ENCODE measurements at places on chromosomes 6 and 20.
A peak's percentile ranks its signal among the peaks of the same experiment; 100 is the strongest.

GRCh38 chr6:43875849-43876572 lies 106.0 kb downstream of the VEGFA start:
- no peak for DNase-seq

DNA sequence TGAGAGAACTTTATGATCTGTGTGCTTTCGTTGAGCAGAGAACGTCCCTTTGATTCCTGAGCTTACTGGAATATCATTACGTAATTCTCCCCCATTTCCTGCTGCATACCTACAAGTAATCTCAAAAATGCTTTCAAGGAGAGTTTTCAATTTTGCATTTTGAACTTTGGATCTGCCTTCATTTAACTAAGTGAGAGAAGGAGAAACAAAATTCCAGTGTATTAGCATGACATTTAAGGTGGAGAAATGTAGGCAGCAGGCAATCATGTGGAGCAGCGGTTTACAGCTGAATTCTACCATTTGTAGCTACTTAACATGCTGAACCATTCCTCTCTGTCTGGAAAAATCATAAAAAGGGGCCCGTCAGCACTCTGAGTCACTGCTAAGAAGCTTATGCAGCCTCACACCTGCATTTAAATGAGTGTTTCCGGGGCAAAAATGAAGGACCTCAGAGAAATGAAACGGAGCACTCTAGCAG lies 451.5 kb downstream of the PLCB1 start:
- no peak for DNase-seq

DNA sequence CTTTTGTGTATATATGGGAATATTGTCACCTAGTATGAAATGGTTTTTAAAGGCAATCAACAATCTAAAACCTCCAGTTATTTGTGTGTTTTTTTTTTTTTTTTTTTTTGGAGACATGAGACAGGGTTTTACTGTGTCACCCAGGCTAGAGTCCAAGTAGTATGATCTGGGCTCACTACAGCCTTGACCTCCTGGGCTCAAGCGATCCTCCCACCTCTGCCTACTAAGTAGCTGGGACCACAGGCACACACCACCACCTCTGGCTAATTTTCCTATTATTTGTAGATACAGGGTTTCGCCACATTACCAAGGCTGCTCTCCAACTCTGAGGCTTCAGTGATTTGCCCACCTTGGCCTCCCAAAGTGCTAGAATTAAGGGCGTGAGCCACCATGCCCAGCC lies 349.9 kb downstream of the UTRN start:
- DNase-seq = no peak

DNA sequence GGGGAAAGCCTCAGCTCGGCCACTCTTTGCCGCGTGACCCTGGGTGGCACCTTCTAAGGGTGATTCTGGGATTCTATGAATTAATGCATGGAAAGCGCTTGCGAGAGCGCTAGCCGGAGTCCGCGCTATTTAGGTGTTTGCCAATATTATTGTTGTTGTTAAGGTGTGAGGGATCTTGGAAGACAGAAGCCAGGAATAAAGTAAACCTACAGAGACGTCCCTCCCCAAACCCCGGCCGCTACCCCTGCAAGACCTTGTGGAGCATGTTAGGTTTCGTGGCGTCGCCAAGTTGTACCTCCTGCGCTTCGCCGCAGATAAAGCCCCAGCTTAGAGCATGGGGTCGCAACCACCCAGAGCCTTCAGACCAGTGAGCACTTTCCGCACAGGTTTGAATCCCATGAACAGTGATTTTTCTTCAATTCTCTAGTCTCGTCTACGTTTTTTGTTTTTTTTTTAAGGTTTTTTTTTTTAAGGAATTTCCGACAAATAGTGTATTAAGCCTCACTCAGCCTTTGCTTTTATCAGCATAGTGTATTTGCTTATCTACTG lies 16.9 kb upstream of the ZSCAN9 start:
- DNase-seq = no peak

DNA sequence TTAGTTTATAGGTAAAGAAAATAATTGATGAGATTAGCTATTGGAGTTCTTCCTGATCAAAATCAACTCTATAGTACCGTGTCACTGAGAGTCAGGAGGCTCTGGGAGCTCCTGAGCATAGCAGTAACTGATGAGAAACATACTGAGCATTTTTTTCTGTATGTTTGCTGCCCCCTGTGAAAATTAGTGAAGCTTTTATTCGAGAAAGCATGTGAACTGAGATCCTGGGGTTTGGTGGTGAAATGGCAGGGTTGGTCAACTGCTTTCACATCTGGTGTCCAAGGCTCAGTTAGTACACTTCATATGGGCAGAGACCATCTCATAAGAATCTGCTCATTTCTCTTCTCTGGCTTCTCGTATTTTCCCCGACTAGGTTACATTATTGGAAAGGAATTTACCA lies 4.1 kb upstream of the ABT1 start:
- DNase-seq = no peak

- DNase-seq = peak; percentile 40
Measured at GRCh38 chr20:56788671-56789610, 159.8 kb downstream of the TFAP2C start.

- no peak for DNase-seq
Measured at GRCh38 chr20:16004108-16004854, 569.0 kb downstream of the KIF16B start.

- DNase-seq = no peak
Measured at GRCh38 chr6:2165286-2165685, 80.1 kb downstream of the GMDS start.

GRCh38 chr6:134721060-134721405 lies 228.9 kb downstream of the ALDH8A1 start:
- DNase-seq = no peak

DNA sequence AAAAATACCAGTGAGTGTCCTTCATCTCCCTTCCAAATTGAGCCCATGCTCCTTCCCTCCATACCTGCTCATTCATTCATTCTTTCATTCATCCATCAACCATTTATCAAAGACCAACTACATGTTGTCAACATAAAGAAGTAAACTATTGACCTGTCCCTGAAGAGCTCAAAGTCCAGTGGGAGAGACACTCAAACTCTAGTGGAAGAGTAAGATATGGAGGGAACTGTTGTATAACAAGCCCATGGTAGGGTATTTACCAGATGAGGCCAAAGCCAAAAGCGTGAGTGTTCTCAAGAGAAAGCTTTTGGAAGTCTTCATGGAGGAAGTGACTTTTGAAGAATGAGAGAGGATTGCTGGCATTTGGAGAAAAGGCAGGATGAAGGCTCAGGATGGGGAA lies 163.4 kb upstream of the SPACA1 start:
- DNase-seq = no peak

GRCh38 chr6:48904809-48905208 lies 558.2 kb downstream of the MMUT start:
- DNase-seq = no peak

DNA sequence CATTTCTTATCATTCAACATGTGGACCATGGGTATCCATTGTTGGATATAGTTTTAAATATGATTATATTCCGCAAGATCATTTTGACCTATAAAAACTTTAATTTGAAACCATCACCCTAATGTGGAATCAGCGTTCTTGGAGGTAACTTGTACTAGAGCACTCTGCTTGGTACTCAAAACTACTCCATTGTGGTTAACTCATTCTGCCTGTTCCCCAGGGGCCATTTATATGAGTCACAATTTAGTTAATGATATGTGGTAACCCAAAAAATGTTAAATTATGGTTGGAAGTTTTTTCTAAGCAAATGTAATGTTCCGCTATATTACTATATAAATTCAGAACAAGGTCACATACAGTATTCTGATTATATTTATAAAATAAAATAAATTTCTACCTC lies 109.3 kb downstream of the TRDN start:
- peak; percentile 4 for DNase-seq

DNA sequence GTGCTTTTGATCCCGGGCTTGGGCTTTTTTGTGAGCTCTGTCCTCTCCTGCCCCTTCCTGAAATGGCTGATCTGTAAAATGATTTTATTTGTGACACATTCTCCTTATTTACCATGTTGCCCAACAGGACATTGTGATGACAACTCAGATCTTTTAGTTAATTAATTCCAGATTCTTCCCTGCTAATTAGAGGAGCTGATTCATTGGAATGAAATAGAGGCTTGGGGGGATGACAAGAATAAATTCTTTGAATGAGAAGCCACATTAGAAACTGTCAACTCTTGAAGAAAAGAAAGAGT lies 26.1 kb upstream of the GABRR1 start:
- no peak for DNase-seq

DNA sequence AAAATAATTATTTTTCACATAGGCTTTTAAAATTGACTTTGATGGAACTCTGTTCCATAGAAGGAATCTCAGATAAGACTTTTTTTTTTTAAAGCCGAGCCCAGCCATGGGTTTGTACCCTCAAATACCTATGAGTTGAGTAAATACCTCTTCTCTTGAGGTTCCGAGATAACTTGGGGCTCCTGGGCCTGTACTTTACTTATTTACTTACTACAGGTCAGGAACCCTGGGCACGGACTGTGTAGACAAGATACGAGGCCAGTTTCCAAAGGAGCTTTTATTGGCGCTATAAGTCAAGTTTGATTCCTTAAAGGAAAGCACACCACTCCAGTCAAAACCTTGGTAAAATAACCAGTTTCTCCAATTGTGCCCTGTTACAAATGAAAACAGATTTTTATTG lies 7.5 kb downstream of the AFG1L start:
- peak; percentile 70 for DNase-seq

GRCh38 chr20:40326784-40327183 lies 362.3 kb downstream of the MAFB start:
- no peak for DNase-seq

- DNase-seq = no peak
Measured at GRCh38 chr6:35441642-35442041, 10.5 kb upstream of the FANCE start.

GRCh38 chr20:38779247-38780097 lies 26.0 kb upstream of the PPP1R16B start:
- no peak for DNase-seq

DNA sequence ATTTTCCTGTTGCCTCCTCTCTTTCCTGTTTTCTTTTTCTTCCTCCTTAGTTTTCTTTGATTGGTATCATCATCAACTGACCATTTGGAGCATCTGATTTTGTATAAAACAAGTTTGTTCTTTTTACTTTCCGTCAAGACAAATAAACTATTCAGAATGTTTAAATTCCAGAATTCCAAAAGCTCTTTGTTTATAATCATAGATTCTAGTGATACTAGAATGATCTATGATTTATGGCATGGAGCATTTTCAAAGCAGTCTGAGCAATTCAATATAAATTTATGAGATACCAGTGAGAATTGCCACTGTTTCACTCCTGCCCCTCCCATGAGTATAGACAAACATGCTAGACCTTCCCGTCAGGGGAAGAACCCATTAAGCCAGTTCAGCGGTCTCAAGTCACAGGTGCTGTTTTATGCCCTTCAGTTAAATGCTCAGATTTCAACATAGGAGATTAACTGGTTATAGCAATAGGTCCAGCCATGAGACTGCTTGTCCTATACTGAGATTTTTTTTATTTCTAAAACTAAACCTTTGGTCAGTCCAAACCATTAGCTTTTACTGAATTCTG lies 60.7 kb downstream of the GRIK2 start:
- no peak for DNase-seq

DNA sequence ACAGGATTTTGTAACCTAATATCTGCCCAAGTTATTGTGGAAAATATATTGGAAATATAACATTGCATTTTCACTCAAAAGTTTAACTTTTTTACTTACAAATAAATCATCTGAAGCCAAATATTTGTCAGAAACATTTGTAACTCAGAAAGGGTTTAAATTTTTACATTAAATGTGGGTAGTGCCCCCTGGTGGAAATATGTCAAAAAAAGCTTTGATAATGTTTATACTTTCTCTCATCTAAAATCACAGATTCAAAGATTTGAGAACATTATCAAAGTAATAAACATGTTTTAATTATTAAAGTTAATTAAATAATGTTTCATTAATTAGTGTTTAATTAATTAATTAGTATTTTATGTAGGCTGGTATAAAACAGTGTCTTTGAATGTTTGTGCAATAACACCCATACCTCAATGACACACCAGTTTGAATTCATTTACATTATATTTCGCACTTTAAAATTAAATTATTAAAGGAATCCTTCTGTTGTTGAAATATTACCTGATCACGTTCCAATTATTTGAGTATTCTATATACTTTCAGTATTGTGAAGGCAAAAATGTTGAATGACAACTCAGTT lies 320.1 kb upstream of the FKBP1C start:
- DNase-seq = no peak

GRCh38 chr6:37050854-37051137 lies 45.3 kb downstream of the FGD2 start:
- no peak for DNase-seq

DNA sequence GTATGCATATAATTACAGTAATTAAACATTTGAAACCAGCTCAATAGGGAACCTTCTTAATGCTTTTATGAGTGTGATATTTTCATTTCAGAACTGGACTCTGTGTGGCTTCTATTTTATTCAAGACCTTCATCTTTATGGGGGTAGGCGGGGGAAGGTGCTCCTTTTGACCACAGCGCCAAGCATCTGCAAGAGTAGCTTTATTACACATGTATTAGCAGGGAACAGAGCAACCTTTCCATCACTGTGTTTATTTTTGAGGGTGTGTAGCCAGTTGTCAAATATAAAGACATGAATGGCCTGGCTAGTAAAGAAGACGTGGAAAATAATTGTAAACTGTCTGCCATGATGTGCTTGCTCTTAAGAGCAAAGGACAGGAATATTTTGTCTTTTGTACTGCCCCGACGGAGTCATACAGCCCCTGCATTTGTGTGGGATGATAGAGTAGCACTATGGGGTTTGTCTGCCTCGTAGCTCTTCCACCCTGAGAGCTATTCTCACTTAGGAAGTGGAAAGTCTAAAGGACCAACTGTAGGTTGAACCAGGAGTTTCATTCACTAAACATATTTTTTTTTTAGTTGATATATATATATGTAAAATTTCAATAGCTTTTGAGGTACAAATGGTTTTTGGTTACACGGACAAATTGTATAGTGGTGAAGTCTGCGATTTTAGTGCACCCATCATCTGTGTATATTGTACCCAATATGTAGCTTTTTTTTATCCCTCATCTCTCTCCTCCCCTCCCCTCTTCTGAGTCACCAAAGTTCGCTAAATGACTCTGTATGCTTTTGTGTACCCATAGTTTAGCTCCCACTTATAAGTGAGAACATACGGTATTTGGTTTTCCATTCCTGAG lies 91.2 kb downstream of the CARMIL1 start:
- DNase-seq = no peak

DNA sequence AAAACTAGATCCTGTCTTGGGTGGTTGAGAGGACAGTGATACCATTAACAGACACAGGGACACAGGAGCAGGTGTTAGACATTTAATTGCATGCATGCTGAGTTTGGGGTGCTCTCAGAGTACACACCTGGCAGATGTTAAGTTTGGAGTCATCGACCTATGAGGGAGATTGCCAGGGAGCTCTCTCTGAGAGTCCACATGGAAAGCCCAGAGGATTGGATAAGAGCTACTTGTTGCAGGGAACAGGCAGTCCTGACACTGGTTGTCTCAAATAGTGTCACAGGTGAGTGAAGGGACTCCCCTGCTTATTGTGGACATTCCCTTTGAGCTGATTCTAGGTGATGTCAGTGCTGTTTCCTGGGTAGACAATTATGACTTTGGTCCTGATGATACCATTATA lies 3.1 kb downstream of the ATRN start:
- DNase-seq = no peak

- no peak for DNase-seq
Measured at GRCh38 chr20:45860560-45861220, 3.3 kb downstream of the ZSWIM3 start.
